ENCODE measurements at places on chromosomes 6 and 20. TPM values are rescaled to one million over a fixed set of nuclear protein-coding genes. Genes with fewer than 3 reads are reported as not detected.

MAPK13 gene
- total RNA-seq = 0.33 TPM

GRCh38 chr20:54469952-54470351, 5.4 kb upstream of the DOK5 start:
- no peak for DNase-seq
- no peak overlapping the region for H3K4me3 ChIP-seq

DNA sequence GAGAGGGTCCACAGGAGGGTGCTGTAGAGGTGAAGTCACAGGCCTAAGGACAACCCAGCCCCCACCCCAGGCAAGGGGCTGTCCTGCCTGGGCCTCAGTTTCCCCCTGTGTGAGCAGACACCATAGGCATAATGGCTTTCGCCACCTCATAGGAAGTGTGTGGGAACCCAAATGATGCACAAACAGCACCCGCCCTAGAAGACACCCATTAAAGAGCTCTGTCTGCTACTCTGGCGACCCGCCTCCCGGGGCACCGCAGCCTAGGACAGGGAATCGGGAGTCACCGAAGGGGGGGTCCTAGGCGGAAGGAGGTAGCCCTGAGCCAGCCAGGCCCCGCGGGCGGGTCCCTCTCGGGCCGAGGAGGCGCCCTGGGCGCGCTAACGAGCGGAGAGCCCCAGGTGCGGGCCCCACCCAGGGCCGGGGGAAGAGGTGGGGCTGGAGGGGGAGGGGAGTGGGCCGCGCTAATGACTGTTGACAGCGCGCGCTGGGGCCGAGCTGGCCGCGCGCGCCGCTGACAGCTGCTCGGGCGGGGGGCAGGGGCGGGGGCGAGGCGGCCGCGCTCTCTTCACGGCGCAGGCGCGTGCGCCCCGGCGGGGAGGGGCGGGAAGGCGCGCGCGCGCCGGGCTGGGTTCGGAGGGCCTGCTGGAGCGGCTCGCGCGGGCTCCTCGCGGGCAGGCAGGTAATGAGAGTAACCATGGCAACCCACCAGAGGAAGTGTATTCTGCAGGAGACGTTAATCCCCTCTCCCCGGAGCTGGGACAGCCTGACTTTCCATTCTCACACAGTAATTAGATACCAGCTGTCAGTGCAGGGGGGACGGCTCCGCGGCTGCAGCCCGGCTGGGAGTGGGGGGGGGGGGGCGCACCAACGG, 48.9 kb downstream of the NOL4L start:
- peak overlapping the region; percentile 40 for H3K27ac ChIP-seq
- no peaks in the 10 kb centered on the region for H3K36me3 ChIP-seq
- peaks cover 26% of the 10 kb centered on the region for H3K4me1 ChIP-seq
- DNase-seq = peak; percentile 48
- peaks cover 22% of the 10 kb centered on the region for H3K27me3 ChIP-seq

TRIM10 gene
- total RNA-seq = not detected

THBS2 gene
- 6.9 TPM for total RNA-seq

DNA sequence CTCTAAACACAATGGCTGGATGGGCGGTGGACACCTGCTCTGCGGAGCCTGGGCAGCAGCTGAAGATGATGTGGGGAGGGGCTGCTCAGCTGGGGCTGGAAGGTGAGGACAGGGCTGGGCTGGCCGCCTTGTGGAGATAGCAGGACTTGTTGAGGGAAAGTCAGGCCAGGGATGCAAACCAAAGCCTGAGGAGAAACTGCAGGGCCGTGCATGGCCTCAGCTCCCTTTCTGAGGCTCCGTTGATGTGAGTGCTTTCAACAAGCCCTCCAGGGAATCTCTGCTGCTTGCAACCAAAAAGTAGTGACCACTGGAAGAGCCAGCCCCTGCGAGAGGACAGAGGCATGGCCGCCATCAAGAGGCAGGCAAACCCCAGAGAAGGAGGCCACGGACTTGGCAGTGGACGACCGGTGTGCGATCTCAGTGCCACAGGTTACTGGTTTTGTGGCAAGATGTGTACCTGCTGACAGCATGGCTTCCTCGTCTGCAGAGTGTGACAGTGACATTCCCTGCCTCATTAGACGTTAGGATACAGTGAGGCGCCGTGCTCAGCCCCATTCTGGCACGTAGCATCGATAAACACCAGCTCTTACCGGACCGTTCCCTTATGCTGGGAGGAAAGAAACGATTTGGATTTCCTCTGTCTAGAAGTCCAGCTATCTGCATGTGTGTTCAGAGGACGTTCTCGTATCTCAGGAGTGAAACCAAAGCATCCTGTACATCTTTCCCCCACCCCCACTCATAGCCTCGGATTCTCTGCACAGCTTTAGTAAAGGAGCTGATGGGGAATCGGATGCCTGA, 37.9 kb downstream of the ERMARD start:
- H3K27ac ChIP-seq = no peak overlapping the region
- peaks cover 17% of the 10 kb centered on the region for H3K27me3 ChIP-seq
- peaks cover 17% of the 10 kb centered on the region for H3K4me1 ChIP-seq
- no peaks in the 10 kb centered on the region for H3K36me3 ChIP-seq
- H3K4me3 ChIP-seq = peak overlapping the region; percentile 67
- no peak for DNase-seq

ZC3H12D gene
- 0.25 TPM for total RNA-seq

PGM3 gene
- total RNA-seq = 16.1 TPM

GRCh38 chr6:82957868-82958245, 107.8 kb downstream of the UBE3D start:
- H3K4me1 ChIP-seq = peaks cover 12% of the 10 kb centered on the region
- no peaks in the 10 kb centered on the region for H3K36me3 ChIP-seq
- H3K4me3 ChIP-seq = no peak overlapping the region

GJA10 gene
- total RNA-seq = not detected
